T-helper 9 cell (primary cell): ENCODE measurements at places on chromosomes 2 and 18.

DNA sequence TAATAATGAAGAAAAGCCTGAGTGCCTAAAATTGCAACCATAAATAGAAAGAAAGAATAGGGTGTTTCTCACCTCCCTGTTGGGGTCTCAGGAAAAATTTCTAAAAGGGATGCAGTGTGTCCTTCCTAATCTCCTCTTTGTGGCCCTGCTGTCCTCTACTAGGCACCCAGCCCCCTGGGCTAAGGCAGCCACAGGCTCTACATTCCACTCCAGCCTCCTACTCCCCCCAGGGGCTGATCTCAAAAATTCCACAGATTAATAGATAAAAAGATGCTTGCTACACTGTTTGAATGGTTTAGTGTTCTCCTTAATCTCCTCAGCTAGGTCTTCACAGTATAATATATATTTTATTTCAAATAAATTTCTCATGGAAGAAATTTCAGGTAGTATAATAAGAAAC, 17.6 kb downstream of the SATB2 start:
- no peak for DNase-seq

GRCh38 chr2:68231061-68231372, 21.3 kb downstream of the PPP3R1 start:
- DNase-seq = no peak

DNA sequence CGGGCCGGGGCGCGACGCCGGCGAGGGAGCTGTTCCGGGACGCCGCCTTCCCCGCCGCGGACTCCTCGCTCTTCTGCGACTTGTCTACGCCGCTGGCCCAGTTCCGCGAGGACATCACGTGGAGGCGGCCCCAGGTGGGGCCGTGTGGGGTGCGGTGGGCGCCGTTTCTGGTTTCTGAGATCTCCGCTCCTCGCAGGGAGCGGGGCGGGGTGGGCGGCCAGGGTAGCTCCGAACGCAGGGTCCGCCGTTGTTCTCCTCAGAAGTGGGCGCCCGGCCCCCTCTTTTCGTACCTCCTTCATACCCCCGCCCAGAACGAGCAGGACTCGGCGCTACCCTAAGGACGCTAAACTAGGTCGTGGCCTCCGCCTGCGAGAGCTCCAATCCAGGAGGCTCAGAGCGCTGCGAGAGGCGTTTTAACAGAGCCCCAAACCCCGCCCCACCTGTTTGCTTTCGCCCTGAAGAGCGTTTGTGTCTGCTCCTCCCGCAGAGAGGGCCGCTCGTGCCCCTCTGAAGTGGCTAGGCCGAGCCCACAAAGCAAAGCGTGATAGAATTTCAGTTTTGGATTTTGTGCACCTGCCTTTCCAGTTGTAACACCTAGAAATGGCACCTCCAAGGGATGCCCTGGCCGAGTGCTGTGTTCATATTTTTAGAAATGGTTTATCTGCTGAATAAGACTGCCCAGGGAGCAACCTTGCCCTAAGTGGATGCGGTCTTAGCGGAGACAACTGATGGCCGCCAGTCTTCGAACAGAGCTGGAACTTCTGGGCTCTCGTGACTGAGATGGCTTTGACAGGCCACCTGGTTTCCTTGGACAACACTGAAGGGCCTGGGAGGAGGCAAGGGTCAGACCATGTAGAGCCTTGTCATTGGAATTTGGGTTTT, 626 bp downstream of the CAPN10 start:
- peak; percentile 49 for DNase-seq

GRCh38 chr2:133110201-133110600, 440.2 kb upstream of the LYPD1 start:
- DNase-seq = no peak

GRCh38 chr2:233414273-233414654, 60.0 kb downstream of the DGKD start:
- DNase-seq = no peak

DNA sequence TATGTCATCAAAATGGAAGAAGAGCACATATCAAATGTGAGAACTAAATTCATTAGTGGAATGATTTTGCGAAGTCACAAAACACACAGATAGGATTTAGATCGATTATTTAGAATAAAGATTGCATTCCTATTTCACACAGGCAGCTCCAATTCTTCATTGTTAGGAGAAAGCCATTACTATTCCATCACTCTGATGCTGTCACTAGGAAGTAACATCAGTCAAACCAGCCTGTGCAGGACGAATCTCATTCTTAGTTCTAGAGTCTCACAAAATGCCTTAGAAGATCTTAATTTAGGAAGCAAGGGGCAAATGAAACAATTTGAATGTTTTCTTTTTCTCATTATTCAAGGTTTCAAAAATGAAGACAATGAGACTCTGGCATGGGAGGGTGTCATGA, 44.0 kb upstream of the SPP2 start:
- DNase-seq = no peak

DNA sequence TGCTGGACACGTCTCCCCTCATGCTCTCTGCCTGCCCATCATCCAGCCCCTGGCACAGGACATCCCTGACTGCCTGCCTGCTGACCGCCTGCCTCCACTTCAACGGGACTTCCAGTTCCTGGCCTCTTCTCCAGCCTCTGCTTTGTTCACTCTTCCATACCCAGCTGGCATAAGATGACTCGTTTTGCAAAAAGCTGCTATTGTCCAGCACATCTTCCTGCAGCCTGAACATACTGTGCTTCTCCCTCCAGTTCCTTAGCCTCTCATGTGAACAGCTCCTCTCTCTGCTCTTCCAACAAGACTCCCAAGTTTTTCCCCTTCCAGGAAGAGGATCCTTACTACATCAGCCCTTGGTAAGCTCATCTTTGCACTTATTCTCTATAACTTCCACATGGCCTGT, 62.4 kb upstream of the SKOR2 start:
- no peak for DNase-seq

DNA sequence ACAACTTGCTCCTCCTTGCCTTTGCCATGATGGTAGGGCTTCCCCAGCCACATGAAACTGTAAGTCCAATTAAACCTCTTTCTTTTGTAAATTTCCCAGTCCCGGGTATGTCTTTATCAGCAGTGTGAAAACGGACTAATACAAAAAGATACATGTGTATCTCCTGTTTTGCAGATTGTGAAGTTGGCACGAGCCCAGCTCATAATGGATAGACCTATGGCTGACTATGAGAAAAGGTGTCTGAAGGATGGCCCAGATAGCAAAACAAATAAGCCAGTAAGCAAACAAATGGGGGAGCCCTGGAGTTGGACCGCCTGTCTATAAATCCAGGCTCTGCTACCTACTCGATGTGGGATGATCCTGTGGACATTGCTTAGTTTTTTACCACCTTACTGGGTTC, 15.5 kb upstream of the PRKCE start:
- no peak for DNase-seq

- DNase-seq = peak; percentile 35
These were observed 29.9 kb downstream of the ANO7 start for GRCh38 chr2:241218131-241219029.

DNA sequence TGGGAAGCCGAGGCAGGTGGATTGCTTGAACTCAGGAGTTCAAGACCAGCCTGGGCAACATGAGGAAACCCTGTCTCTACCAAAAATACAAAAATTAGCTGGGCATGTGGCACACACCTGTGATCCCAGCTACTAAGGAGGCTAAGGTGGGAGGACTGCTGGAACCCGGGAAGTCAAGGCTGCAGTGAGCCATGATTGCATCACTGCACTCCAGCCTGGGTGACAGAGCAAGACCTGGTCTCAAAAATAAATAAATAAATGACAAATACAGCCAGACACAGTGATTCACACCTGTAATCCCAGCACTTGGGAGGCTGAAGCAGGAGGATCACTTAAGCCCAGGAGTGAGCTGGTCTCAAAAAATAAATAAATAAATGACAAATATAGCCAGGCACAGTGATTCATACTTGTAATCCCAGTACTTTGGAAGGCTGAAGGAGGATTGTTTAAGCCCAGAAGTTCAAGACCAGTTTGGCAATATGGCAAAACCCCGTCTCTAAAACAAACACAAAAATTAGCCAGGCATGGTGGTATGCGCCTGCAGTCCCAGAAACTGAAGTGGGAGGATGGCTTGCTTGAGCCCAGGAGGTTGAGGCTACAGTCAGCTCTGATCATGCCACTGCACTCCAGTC, 6.2 kb downstream of the KANSL3 start:
- no peak for DNase-seq

DNA sequence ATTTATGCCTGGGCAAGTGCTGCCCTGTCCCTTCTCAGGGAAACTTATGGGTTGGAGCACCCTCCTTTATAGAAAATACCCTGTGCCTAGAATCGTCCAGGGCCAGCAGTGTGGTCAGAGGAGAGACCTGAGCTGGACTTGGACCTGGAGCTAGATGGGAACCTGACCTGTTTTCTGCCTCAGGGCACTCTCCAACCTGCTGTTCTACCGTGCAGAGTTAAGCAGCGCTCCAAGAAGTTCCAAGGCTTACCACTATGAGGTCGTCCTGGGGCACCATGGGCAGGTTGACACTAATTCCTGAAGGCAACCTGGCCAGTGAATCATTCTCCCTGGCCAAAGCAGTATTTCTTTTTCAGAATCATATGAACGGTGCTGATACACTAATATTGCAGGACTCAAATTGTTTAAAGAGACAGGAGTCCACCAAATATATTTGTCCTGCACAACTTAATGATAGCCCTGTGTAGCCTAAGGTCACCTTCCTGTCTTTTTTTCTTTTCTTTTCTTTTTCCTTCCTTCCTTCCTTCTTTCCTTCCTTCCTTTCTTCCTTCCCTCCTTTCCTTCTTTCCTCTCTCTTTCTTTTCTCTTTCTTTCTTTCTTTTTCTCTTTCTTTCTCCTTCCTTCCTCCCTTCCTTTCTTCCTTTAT, 455.4 kb upstream of the HNMT start:
- DNase-seq = no peak

GRCh38 chr2:147763861-147764260, 81.0 kb upstream of the ACVR2A start:
- no peak for DNase-seq

- DNase-seq = no peak
These were observed 17.1 kb upstream of the INO80C start for GRCh38 chr18:35514752-35515459.

DNA sequence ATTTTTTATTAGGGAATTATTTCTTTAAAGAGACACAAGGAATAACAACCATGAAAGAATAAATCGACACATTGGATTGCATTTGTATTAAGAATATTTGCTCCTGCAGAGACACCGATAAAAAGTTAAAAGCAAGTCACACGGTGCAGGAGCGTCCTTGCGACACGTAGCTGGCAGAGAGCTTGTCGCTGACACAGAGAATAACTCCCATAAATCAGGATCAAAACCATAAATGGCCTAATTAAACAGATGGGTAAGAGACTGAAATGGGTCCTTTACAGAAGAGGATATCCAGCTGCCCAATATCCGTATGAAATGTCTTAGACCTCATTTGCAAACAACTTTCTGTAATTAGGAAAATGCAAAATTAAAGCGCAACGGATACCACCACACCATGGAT, 126.1 kb upstream of the SNTG2 start:
- DNase-seq = no peak

DNA sequence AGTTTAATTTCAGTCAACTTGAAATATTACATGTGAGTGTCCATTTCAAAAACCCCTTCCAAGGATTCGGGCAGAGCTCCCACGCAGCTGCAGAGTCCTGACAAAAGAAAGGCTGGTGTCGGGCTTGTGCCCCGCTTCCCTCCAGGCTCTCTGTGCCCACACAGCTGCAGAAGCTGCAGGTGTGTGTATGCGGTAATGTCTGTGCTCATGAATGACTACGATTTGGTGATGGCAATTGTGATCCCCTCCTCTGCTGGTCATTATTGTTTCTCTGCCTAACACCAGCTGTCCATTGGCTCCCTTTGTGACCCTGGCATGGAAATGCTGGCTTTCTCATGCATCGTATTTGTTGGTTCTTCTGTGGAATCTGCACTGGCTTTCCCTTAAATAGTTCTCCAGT, 224.8 kb downstream of the NUP35 start:
- no peak for DNase-seq

DNA sequence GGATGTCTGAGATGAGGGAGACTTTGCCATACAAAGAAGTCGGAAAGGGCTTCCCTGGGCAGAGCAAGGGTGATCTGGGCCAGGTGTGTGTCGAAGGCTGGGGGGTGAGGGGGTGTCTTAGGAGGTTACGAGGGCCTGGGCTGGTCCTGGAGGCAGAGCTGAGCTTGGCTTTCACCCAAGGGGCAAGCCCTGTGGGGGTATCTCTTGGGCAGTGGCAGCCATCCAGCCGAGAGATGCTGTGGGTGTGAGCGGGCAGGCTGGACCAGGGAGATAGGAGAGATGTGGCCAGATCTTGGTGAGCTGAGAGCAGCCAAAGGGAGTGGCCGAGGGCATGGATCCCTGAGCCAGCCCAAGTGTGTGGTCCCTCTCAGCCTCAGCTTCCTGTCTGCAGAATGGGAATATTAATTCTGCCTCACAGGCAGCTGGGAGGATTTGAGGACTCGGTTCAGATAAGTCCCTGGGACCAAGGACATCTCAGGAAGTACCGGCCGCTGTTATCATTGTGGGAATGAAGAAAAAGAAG, 33.0 kb downstream of the MAL start:
- no peak for DNase-seq

DNA sequence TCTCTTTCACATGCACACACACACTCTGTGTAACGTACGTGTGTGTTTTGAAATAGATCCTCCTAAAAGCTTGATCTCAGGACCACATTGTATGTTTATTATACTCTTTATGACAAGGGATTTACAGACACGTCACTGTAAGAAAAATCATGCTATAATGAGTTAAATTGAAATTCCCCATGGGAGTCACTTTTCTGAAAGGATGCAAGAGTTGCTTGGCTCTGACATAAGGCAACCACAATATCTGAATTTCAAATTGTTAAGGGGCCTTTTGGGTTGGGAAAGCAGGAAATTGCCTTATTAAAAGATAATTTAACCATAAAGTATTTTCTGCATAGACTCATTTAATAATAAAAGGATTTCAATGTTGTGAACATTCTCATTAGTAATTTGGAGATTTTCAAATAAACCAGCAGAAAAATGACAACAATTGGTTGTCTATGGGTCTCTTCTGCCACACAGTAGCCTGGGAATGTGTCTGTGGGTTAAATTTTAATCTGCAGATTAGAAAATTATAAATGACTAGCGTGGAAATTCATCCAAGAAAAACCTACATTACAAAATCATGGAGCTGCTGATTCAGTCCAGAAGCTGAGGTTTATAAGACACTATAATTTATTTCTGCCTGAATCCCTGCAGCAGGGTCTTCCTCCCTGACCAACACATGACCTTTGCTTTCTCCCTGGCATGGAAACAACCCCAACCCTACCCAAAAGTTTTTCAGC, 75.9 kb upstream of the PID1 start:
- DNase-seq = no peak
